ENCODE measurements at places on chromosomes 13 and 19. TPM values are rescaled to one million over a fixed set of nuclear protein-coding genes. Genes with fewer than 3 reads are reported as not detected.

DCT gene
- total RNA-seq: 0.55 TPM

CLDN10 gene
- 8.0 TPM for total RNA-seq

TNFAIP8L1 gene
- total RNA-seq: 6.2 TPM

KHSRP gene
- 277 TPM for total RNA-seq

LILRB1 gene
- total RNA-seq: 1.2 TPM

ALKBH7 gene
- 101 TPM for total RNA-seq

TRAPPC6A gene
- 57.0 TPM for total RNA-seq

GRCh38 chr13:40777166-40777808 lies 6.3 kb upstream of the MRPS31 start:
- peak; percentile 44 for DNase-seq

DNA sequence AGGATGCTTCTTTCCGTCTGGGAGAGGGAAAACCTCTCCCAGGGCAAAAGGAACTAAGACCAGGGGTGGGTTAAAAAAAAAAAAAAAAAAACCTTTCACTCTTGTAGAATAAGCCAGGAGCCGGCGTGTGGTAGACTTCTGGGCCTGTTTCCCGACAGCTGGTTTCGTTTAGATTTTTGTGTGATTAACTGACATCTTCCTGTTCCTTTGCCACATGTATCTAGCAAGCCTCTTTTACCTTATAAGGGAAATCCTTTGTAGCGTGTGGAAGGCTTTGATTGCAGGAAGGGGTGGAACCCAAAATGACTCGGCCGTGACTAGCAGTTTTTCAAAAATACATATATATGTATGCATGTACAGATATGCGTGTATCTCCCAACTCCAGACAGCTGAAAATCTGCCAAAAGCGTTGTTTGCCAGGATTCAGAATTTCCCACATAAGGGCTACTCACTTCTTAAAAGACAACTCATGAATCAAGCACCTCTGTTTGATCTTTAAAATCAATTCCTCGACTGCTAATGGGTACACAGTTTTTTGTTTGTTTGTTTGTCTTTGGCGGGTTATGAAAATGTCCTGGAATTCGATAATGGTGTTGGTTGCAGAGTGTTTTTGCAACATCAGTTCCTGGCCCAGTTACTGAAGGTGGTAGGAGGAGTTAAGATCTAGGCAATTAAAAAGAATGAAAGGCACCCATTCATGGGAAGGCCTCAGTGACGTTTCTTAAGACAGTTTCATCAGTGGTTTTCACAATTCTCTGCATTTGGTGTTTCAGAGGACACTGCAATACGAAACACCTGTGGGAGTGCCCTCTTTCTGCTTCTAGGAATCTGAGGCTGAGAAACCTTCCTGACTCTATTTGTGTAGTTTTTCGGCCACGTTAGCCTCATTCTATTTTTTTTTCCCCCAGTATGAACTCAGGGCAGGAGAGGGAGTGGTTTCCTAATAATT lies 2.7 kb downstream of the TPM4 start:
- peak; percentile 87 for DNase-seq

- peak; percentile 29 for DNase-seq
Measured at GRCh38 chr13:40221460-40222201, 444.8 kb downstream of the FOXO1 start.

DNA sequence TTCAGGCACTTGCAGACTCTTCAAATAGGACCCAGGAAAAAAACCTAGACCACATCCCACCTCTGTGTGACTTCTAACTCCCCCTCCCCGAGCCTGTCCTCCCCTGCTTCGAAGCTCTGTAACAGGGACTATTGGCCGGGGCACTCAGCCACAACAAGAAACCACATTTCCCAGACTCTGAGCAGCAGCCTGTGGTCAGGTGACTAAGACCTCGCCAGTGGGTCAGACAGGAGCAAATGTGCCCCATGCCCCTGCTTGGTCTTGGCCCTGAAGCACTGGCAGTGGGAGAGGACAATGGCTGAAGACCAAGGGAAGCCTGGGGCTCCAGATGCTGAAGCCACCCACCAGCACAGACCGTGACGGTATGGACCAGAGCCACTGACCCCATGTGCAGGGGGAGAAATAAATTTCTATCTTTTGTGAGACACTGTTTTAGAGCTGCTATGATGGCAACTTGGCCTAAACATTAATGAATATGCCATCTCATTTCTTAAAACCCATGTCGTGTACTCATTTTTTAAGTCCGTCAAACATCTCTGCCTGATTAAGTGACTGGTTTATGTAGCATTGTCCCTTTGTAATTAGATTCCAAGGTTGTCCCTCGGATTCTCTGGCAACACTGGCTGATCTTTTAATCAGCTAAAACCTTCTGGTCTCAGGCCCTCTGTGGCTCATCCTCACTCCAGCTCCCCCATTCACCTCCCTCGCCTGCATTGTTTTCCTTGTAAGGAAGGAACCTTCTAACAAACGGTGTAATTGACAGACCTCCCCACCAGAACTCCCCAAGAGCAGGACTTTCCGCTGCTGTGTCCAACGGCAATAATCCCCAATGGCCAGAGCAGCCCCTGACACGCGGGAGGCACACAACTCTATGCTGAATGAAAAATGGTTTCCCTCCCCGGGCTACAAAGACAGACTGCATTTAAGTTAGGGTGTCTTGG lies 98.4 kb downstream of the STK24 start:
- no peak for DNase-seq

DNA sequence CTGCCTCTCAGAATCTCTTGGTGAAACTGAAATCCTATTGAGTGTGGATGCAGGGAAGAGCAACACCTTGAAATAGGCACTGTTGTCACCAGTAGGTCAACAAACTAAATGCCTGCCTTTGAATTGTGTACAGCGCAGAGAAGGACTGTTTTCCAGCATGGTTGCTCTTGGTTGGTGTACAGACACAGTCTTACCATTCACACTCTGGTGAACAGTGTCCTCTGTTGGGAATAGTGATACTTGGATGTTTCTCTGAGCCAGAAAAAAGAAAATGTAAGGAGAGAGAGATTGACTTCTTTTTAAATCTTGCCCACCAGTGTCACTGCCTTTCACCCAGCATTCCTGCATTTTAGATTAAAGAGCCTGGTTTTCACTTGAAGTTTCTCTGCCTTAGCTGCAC lies 179.7 kb downstream of the STK24 start:
- no peak for DNase-seq

- DNase-seq: no peak
Measured at GRCh38 chr19:48371367-48371766, 7.2 kb downstream of the SYNGR4 start.

- DNase-seq: no peak
Measured at GRCh38 chr13:68056816-68057710, 826.9 kb upstream of the PCDH9 start.

- no peak for DNase-seq
Measured at GRCh38 chr13:48559638-48560320, 26.9 kb upstream of the RCBTB2 start.

GRCh38 chr13:99063952-99064351 lies 86.1 kb upstream of the DOCK9 start:
- no peak for DNase-seq

GRCh38 chr13:110536006-110536693 lies 25.4 kb downstream of the RAB20 start:
- no peak for DNase-seq

- DNase-seq: no peak
Measured at GRCh38 chr13:66689037-66689619, 541.0 kb downstream of the PCDH9 start.

- no peak for DNase-seq
Measured at GRCh38 chr13:113506025-113506685, 15.6 kb upstream of the DCUN1D2 start.

DNA sequence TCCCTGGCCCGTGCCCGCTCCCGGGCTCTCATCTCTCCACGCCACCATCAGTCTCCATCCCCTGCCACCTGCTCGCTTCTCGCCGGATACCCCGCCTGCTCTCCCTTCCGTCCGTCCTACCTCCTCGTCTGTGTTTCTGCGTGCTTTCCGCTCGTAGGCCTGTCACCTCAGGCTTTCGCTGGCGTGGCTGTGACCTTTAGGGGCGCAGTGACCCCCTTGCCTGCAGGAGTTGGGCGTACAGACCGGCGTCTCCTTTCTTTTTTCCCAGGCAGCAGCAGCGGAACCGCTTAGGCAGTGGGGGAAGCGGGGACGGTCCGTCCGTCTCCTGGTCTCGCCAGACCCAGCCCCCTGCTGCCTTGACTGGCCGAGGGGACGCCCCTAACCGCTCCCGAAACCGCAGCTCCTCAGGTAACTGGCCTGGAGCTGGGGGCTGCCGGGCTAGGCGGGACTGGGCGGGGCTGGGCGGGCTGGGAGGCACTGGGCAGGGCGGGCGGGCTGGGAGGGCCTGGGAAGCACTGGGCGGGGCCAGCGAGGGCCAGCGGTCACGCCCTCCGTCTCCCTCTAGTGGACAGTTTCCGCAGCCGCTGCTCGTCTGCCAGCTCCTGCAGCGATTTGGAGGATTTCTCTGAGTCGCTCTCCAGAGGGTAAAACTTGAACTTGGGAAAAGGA lies 6.3 kb downstream of the PGLYRP1 start:
- DNase-seq: peak; percentile 69

GRCh38 chr13:25244123-25244522 lies 43.2 kb downstream of the MTMR6 start:
- DNase-seq: no peak

- no peak for DNase-seq
Measured at GRCh38 chr13:51894239-51894638, 32.5 kb downstream of the CCDC70 start.

DNA sequence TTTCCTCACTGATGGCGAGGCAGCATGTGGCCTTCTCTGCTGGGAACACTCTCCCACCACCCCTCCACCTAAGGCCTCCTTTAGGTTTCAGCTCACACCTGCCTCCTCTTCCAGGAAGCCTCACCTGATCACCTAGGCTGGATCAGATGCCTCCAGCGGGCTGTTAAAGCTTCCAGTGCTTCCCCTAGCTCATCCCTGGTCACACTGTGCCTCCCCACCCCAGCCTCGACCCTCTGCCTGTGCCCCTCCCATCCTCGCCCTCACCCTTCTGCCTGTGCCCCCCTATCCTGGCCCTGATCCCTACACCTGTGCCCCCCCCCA lies 33.8 kb downstream of the MAP4K1 start:
- DNase-seq: no peak

DNA sequence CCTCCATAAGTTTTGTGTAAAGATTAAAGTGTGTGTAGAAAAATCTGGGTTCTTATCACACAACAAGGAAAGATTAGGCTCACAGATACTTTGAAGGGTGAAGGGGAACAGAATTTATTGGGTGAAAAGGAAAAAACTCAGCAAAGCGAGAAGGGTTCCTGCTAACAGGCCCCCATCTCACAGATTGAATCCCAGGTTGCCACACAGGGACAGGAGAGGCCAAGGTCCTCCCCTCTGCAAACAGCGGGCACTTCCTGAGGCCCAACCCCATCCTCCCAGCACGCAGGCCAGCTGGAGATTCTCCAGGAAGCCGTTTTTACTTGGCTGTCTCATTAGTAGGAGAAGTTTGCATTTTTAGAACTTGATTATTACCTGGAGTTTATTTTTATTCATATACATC lies 15.2 kb upstream of the ERCC5 start:
- DNase-seq: peak; percentile 26

DNA sequence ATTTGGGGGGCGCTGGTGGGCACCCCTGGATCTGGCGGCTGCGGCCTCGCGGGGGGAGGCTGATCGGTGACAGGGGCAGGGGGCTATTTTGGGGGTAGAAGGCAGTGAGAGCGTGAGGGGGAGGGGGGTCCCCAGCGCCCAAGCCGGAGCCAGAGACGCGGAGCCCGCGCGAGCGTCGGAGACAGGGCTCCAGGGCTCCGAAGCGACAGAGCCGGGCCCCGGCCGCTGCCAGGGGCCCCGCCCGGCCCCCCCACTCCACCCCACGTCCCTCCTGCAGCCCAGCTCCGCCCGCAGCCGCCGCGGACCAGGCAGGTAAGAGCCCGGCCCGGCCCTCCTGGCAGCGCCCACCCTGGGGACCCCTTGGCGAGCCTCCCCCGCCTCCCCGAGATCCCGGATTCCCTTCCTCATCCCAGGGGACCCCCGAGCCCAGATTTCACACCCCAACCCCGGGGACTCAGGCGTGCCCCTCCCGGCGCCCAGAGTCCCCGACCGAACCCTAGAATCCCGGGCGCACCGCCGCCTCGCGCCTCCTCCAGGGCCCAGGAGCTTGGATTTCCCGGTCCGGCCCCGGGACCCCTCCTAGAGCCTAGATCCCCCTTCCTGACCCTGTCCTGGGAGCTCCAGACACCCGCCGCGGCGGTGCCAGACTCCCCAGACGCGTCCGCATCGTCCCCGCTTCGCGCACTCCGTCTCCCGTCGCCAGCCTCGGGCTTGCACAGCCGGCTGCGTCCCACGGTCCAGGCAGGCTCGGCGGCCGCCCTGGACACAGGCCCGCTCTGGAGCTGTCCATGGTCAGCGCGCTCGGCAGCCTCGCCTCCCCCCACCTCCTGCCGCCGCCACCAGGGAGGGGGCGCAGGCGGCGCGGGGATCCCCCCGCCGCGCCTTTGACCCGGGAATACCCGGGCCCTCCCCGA lies at the start of gene PPFIA3:
Gene PPFIA3 (plus strand): TSS at position 134 of the 914 bp plus-strand sequence. CDS start 8,330 bp downstream, outside the sequence.
- DNase-seq: peak; percentile 61

GRCh38 chr13:102138635-102139190 lies 263.1 kb downstream of the FGF14 start:
- no peak for DNase-seq

DNA sequence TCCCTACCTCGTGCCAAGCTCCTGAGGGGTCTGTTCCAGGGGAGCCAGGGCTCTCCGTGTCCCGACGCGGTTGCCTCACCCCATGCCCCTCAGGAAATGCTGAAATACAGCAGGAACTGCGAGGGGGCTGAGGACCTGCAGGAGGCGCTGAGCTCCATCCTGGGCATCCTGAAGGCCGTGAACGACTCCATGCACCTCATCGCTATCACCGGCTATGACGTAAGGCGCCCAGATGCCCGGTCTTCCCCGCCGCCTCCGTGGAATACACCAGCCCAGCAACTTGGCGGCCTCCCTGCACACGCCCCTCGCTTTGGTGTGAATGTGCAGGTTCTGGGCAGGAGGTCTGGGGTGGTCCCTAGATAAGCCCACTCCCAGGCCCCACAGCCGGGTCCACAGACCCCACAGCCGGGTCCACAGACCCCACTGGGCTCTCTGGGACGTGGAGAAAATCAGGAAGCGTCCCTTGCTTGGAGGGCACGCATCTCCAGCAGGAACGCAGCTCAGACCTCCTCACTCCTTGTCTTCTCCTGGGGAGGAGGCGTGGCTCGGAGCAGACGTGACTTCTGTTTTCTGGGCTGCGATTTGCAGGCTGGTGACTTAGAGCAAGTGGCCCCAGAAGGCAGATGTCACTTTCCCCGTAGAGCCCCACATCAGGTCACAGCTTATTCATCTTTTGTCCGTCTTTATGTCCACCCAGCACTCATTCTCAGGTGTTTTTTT lies 19.4 kb upstream of the F7 start:
- DNase-seq: no peak

DNA sequence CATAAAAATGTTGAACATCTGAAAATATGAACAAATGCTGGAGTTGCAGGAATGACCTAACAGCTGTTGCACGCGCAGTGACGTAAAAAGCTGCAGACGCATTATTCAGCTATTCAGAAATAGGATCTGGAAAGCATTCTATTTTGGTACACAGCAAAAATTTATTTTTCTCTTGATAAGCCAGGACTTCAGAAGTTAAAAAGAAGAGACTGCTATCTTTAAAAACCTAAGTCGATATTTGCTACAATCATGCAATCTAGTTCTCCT lies 36.9 kb upstream of the STARD13 start:
- DNase-seq: no peak
